ENCODE measurements at places on chromosomes 6 and 20.

DNA sequence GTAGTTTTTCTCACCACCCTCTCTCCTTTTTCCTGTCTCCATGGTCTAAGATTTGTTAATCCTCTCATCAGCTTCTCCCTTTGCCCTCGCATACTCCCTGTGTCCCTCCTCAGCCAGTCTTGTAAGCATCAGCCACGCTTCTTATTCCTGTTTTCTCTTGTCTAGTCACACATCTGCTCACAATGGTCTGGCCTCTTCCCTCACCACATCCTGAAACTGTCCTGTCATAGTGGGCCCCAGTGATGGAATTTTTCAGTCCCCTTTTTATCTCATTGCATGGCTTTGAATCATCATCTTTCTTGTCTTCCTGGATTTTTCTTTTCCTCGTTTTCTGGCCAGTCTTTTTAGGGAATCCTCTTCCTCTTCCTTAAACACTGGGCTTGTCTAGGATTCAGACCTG, 57.2 kb downstream of the GFRA4 start:
- DNase-seq, result no peak

- no peak for DNase-seq
Measured at GRCh38 chr6:29749668-29750067, 26.4 kb downstream of the HLA-F start.

DNA sequence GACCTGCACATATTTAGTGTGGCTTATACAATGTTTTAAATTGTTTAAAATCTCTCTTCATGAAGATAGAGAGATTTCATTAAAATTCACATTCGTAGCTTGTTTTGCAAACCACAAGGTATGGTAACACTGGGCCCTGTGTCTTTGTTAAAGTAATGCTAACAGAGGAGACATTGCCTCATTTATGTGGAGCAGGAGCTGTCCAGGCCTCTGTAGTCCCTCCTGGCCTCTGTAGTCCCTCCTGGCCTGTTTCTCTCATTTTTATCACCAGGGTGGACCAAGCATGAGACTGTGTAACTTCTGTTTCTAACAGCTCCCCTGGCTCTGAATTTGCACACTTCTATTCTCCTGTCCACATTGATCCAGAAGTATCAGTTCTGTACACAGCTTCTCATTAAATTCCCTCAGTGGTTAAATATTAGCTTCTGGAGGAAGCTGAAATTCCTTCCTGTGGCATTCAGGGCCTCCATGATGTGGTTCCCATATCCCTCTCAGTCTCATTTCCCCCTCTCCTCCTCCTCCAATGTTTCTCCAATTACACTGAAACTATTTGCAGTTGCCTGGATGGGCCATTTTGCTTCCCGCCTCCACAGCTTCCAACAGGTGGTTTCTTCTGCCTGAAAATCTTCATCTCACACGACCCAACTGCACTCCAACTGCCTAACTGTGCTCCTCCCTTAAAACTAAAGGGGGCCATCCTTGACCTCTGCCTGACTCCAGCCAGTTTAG, 340.4 kb downstream of the SYNE1 start:
- DNase-seq, result no peak

GRCh38 chr6:34901930-34902329, 12.9 kb downstream of the ANKS1A start:
- no peak for DNase-seq

GRCh38 chr20:45456632-45457031, 12.9 kb upstream of the WFDC2 start:
- DNase-seq, result peak; percentile 28

DNA sequence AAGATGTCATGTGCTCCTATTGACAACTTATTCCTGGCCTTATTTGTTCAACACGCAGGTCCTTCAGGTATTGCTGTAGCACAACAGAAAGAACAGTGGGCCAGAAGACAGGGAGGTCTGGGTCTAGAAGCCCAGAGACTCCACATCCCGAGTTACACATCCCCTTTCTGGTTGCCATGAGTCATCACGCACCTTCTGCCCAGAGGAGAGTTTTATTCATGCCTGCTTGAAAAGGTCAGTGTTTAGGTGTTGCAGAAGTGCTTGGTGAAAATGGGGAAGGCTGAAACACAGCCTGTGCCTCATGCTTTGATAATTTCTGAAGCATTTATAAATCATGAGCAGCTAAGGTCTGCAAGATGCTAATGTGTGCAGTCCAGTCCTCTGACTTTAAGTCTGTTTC, 256.4 kb downstream of the GMPR start:
- DNase-seq, result no peak

- DNase-seq, result no peak
Measured at GRCh38 chr6:47247227-47247797, 62.4 kb downstream of the TNFRSF21 start.

DNA sequence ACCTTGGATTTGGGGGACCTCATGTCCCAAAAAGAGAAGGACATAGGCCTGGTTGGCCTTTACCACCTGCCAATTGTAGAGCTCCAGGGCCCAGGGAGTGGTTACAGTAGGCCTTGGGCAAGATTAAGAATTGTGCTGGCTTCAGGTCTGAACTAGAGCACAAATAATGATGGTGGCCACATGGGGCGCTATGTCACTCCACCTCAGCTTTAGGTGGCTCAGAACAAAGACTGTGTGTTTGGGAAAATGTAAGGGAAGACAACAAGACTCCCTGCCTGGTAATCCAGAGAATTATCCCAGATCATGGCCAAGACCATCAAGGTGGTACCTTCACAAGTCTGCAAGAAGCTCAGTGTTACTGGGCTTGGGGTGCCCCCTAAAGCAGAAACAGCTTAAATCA, 224.9 kb upstream of the OPRM1 start:
- no peak for DNase-seq

DNA sequence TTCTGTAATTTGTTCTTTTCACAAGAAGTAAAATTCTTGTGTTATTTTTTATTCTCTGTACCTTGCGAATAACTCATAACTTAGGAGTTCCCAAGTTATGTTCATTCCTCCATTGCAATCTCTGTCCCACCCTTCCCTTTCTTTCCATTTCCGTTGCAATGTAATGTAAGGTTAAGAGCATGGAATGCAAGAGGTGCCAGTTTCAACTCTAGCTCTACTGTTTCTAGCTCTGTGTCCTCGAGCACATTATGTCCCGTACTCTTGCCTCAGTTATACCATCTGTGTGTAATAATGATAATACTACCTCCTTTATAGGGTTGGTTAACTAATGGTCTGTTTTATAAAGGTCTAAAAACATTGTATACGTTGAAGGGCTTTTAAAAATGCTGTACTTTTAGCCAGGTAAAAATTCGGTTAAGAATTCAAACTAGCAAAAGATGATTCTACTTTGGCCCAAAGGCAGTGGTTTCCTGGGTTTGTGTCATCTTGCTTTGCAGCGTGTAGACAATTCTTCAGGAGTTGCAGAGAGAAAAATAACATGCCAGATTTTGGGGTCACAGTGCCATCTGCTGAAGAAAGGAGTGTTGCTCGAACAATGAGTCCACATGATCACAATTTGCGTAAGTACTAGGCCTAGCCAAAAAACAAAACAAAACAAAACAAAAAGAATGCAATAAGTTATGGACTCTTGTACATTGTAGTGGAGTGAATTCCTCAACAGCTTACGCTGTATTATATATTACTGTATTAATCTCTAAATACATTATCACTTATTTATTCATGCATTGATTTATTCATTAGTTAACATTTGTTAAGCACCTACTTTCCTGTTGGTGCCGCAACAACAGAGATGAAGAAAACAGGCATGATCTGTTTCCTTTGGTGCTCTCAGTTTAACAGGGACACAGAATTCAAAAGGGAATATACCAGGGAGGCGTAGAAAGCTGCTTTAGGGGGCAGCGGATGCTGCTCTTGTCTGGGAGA, 10.0 kb upstream of the PFDN4 start:
- DNase-seq, result no peak

DNA sequence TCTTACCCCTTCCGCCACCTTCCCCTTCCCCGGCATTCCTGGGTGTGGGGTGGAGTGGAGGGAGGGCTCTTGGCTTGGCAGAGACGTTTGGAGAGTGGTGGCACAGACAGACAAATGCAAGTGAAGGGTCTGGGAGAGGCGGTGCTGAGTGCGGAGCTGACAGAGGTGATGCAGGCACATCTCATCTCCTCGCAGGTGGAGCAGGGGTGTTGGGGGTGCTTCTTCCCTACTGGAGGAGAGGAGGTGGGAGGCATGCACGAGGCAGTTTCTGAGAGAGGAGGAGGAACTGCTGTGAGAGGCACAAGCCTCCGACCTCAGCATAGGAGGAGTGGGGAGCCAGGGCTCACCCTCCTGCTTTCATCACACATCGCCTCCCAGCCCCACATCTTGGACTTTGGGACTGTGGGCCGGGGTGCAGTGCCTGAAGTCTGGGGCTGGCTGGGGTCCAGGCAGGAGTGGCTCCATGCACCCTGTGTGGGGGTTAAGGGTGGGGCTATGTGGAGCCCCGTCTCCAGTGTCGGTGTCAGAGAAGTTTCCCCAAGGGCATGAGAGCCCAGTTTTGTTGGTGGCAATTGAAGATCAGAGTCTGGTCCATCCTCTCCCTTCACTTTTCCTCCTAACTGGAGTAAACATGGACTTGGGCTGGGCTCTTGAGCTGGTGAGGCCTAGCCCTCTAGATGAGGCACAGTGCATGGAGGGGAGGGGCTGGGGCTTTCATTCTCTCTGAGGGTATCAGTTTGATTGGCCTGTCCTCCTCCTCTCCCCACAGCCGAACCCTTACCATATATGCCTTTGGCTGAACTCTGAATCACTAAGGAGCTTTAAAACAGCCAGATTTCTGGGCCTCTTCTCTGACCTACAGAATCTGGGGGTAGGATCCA, 20.2 kb upstream of the SLC22A7 start:
- DNase-seq, result no peak

DNA sequence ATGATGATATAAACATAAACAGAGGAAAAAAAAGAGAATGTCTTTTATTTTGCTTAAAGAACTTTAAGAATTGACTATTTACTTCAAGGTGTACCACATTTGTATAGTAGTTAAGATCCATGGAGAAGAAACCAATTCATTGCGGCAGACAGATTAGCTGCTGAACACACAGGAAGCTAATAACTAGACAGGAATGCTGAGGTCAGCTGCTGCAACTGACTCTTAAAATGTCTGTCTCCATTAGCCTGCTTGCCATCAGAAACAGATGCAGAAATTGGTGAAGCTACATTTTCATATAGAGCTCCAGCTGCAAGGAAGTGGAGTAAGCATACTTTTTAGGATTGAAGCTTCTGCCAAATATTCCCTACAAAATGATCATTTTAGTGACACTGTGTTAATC, 939.5 kb downstream of the EPHA7 start:
- no peak for DNase-seq

- no peak for DNase-seq
Measured at GRCh38 chr6:82957171-82957867, 108.3 kb downstream of the UBE3D start.

DNA sequence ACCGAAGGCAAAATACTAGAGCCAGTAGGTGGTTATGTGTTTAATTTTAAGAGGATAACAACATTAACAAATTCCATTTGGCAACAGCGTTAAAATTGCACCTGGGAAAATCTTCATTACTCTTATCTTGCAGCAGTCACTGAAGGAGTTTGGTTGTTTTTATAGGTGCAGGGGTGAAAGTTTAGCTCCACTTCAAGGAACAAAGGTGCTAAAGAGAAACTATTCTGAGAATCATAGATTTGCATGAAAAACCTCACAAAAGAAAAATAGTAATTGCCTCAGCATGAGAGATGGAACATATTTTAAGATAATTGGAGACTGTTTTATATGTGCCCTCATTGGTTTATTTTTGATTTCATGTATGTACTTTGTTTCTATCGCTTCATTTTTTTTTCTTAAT, 444.4 kb downstream of the UTRN start:
- no peak for DNase-seq

- DNase-seq, result no peak
Measured at GRCh38 chr6:35026434-35027222, 114.5 kb downstream of the TCP11 start.

DNA sequence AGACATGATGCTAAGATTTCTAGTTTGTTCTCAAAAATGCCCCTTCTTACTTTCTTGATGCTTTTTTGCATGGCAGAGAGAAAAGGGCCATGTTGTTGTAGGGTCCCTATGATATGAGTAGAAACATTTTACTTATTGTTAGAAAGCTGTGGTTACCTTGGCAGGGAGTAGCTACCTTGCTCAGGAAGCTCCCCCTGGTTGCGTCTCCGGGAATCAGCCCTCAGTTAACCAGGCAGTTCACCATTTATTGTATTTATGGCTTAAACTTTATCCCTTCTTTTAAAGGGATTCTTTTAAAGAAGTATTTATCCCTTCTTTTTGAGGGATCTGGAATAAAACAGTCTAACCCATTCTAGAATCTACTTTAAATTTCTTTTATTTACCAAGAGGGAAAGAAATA, 113.9 kb upstream of the PROKR2 start:
- DNase-seq, result no peak

GRCh38 chr6:134419716-134420115, 101.8 kb upstream of the SGK1 start:
- no peak for DNase-seq

GRCh38 chr6:11097476-11097875, 3.8 kb downstream of the SMIM13 start:
- DNase-seq, result no peak

DNA sequence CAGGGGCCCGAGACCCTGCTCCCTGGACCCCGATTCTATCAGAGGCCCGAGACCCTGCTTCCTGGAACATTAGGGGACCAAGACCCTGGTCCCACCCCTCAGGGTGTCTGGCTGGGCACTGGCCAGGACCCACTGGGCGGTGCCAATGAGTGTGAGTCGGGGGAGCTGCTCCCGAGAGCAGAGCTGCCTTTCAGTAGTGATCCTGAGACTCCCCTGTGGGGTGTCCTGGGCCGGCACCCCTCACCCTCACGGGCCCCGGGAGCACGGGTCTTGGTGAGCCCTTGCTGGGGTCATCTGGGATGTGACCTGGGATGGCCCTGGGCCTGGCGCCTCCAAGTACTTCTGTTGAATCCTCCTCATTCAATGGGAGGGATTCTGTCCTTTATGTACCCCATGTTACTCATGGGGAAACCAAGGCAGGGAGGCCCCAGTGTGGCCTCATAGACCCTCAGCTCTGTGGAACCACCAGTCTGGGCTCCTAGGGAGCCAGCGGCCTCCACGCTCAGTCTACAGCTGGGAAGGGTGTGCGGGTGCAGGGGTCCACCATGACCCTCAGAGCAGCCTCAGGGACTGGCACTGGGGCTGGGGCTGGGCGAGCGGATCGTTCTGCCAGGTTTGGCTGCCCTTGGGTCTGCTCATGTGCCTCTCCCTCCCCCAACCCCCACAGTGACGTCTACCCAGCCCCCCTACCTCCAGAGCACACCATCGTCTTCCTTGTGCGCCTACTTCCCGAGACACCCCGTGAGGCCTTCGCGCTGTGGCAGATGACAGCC, 25.6 kb downstream of the COL20A1 start:
- DNase-seq, result no peak

- no peak for DNase-seq
Measured at GRCh38 chr6:8855411-8855810, 420.1 kb upstream of the SLC35B3 start.

- no peak for DNase-seq
Measured at GRCh38 chr6:133571681-133572080, 317.2 kb upstream of the TCF21 start.

DNA sequence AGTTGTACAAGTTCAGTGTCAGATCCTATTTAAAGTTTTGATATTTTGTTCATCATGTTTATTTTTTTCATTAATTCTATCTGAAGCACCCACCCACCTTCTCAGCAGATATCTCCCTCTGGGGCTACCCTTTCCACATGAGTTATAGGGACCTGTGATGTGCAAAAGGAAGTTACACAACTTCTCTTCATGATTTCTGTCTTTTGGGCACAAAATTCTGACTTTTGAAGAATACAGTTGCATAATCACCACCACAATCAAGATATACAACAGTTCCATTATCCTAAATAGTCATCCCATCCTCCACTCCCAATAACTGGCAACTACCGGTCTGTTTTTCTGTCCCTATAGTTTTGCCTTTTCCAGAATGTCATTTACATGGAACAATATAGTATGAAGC, 13.8 kb upstream of the FUCA2 start:
- DNase-seq, result no peak
